ENCODE measurements at places on chromosomes 6 and 20.

GRCh38 chr6:43812850-43813578, 43.0 kb downstream of the VEGFA start:
- no peak for DNase-seq

GRCh38 chr20:37999526-38000263, 33.6 kb downstream of the TTI1 start:
- DNase-seq: no peak

GRCh38 chr6:116624036-116624805, 7.9 kb downstream of the RSPH4A start:
- no peak for DNase-seq

DNA sequence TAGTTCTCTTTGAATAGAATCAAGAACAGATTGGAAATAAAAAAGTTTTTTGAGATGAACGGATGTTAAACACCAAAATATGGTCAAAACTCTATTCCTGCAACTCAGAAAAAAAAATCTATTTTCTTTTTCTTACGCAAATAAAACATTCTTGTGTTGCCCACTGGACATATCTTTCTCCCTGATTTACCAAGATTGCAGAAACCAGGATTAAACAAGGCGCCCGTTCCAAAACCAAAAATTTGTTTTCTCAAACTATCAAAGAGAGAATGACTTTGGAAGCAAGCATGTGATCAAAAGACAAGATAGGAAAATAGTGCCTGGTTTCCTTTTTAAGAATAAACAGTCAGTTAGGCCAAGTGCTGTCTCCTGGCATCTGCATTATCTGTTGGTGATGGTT, 273.1 kb downstream of the CLIC5 start:
- DNase-seq: no peak

DNA sequence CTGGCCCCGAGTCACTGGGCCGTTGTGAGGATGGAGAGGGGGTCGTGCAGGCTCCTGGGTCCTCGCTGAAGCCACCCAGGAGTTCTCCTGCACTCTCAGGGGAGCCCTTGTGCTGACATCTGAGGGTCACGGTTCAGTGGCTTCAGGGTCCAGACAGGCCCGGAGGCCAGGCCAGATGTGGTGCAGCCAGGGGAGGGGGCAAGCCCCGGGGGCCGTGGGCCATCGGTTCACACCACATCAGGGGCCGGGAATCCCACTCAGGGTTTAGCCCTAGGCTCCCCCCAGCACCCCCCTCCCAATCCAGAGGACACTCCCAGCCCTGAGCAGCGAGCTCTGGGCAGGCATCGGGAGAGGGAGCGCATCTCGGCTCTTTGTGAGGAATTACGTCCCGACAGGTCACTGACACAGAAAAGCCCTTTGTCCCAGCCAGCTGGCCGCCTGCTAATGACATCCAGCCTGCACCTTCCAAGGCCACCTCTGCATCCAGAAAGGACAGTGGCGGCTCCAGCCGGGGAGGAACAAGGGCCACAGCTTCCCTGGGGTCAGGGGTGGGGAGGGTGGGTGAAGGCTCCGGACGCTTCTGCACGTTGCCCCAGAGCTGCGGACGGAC, 6.4 kb upstream of the CHRNA4 start:
- DNase-seq: no peak

DNA sequence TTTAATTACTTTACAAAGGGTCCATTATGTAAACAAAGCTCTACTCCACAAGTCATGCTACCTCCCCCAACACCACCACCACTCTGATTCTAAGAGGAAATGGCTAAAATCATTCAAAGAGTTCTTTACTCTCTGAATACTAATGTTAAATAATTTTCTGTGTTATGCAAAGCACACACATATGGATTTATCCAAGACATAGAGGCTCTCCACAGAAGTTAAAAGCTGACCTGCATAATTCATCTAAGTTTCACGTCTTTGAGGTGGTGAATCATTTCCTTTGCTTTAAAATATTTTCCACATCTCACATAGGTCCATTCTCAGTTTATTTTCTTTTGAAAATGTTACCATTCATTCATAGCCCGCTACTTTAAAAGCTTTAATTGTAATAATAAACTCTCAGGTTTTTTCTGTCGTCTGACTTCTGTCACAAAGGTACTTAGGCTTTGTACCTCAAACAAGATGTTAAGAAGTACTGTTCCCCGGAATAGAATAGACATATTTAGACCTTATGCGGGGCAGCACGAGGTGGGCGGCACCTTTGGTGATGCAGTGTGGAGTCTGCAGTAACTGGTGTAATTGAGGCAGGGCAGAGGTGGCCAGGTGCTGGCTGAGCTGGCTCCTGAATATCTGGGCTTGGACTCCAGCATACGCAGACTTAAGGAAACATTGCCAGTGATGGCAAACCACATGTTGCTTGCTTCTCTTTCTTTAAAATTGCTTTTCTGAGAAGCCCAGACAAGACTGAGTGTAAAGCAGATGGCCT, 55.8 kb downstream of the KIF6 start:
- no peak for DNase-seq

DNA sequence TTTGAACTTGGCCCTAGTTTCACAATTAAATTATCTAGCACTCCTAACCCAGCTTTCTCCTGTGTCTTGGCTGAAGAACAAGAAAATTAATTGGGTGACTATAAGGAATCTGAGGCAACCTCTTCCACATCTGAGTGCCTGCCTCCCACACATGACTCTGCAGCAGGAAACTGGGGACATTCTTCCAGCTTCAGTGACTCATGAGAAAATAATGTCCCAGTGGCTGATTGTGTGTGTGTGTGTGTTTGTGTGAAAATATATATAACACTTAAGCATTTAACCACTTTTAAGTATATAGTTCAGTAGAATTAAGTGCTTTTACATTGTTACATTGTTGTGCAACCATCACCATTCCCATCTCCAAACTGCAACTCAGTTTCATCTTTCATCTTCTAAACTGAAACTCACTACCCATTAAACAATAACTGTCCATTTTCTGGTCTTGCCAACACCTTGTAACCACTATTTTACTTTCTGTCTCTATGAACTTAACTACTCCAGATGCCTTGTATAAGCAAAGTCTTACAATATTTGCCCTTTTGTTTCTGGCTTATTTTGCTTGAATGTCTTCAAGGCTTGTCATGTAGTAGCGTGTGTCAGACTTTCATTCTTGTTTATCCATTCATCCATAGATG, 8.7 kb downstream of the TRIM38 start:
- no peak for DNase-seq

DNA sequence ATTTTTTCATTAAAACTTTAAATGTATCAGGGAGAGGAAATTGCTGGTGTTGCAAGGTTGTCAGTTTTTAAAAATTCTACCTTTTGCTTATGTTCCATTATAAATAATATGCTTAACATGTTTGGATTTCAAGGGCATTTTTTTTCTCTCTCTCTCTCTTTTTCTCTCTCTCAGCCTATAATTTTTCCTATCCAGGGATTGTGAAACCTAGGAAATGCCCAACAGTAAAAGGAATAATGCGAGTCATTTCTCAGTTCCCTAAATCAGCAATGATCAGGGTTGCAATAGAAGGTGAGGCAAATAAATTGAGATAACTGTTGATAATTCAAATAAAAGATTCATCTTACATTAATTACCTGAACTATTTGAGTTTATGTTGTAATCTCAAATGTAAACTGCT, 53.2 kb upstream of the IFNGR1 start:
- DNase-seq: no peak

- DNase-seq: no peak
These were observed 1.1 kb upstream of the ZBTB24 start for GRCh38 chr6:109484122-109484521.

DNA sequence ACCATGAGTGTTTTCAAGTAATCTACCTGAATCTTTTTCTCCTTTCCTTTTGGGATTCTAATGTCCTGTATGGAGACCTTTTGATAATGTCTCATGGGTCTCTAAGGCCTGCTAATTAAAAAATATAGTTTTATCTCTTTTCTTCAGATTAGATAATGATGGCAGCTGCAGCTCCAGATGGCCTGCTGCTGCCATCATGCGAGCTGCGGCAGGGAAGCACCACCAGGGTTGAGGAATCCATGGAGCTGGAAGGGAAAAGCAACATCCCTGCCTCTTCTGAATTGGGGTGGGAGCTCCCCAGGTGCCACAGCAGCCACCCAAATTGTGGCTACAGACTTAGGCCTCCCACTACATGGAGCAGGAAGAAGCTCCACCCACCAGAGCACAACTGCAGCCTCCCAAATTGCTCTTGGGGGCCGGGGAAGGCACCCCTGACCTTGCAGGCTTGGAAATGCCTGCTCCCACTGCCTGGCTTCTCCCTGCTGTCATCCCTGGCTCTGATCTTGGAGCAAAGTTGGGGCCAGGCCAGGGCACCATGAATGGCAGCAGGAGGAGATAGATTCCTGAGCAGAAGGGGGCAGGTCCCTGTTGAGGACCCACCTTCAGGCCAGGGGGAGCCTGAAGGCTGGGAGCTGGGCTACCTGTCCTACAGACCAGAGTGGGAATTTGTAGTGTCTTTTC, 189.6 kb upstream of the MAN1A1 start:
- DNase-seq: no peak

DNA sequence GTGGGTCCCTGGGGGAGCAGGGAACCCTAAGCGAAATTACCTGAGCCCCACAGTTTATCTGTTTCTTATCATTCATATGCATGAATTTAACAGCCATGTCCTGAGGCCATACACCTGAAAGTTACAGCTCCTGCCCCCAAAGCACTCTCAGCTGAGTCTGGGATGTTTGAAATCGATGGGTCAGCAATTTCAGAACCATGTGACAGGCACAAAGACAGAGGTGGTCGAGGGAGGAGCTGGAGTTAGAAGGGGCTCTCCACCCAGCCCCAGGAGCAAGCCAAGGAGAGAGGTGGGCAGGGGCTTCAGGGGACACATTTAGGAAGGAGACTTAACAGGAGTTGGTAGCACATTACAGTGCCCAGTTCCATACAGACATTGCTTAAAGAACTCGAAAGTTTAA, 14.9 kb downstream of the TTBK1 start:
- no peak for DNase-seq

DNA sequence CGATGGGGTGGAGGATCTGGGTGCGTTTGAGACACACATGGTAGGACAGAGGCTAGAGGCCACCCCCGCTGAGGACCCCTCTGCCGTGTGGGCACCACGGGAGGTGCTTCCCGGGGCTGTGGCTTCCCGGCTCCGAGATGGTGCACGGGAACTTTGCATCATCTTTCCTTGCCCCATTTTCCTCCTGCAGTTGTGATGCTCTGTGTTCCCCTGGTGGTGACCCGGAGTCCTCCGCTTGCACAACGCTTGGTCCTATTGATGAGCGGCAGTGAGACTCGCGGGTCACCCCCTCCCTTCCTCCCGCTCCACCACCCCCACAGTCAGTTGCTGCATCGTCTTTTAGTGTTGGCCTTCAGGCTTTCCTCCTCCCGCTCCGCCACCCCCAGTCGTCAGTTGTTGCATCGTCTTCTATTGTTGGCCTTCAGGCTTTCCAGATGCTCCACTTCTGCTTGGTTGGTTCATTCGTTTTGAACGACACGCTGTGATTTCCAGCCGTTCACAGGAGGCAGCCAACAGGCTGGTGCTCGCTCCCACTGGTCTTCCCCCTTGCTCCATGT, 37.3 kb downstream of the PYGB start:
- no peak for DNase-seq

DNA sequence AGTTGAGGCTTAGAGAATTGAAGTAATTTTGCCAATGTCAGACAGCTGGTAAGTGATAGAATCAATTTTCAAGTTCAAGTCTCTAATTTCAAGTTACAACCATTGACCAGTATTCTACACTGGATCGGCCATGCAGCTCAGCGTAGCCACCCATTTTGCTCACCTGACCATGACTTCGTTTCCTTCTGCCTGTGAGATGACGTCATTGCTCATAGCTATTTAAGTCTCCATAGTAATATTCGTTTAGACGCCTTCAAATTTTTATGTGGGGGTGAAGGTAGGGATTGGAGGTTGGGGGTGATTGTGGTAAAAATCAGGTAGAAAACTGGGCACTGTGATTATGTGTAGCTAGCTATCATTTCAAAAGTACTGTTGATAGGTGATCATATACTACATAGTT, 5.6 kb upstream of the HTR1B start:
- DNase-seq: no peak

DNA sequence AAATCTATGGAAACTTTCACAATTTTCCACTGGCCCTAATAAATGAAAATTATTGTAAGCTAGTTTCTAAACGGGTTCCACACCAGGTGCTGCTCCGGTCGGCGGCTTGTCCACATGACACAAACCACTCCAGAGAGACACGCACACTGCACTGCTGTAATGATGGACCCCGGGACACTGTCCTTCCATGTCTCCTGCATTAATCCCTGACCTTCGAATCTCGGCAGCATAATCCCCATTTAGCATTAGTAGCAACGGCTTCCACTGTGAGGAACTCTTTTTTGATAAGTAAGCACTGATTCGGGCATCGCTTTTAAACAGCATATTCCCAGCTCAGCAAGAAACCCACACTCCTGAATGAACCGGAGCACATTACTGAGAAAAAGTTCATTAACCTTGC, 43.5 kb downstream of the INSM1 start:
- DNase-seq: no peak

- no peak for DNase-seq
These were observed 708.9 kb upstream of the NRSN1 start for GRCh38 chr6:23417133-23417532.

- DNase-seq: no peak
These were observed 19.0 kb downstream of the KIF3B start for GRCh38 chr20:32296412-32296811.

DNA sequence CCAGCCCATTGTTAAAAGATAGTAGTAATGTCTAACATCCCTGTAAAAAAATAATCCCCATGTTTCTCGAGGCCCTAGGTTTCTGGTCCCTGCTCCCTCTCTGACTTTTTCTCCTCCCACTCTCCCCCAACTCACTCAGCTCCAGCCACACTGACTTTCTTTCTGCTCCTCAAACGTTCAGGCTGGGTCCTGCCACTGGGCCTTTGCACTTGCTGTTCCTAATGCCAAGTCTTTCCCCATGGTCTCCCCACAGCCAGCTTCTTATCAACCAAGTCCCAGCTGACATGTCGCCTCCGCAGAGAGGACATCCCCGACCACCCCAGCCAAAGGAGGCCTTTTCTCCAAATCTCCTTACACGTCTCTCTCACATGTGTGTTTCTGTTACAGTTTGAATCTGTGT, 21.8 kb upstream of the PTGIS start:
- no peak for DNase-seq

- DNase-seq: no peak
These were observed 126.4 kb downstream of the LCA5 start for GRCh38 chr6:79410806-79411205.

GRCh38 chr6:106667022-106667402, 37.6 kb downstream of the QRSL1 start:
- no peak for DNase-seq

GRCh38 chr6:5422321-5422915, 161.1 kb downstream of the FARS2 start:
- DNase-seq: no peak

- no peak for DNase-seq
These were observed 64.7 kb downstream of the SAMD3 start for GRCh38 chr6:130158056-130158455.

- DNase-seq: no peak
These were observed 43.3 kb downstream of the SPATA2 start for GRCh38 chr20:49872056-49872455.

DNA sequence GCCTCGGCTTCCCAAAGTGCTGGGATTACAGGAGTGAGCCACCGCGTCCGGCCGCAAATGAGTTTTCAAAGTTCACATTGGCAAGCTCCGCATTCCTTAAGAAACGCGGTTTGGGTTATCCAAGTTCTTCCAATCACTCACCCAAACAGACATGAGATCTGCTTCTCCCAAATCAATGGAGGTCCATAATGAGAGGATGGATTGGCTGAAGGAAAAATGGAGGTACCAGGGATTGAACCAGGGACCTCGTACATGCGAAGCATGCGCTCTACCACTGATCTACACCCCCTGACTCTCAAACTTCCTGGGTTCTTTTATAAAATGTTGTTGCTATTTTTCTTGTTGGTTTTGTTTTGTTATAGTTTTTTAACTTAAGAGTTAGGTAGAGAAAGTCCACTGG, 170.0 kb downstream of the GPX5 start:
- DNase-seq: no peak
